ENCODE measurements at places on chromosomes 2 and 18.

GRCh38 chr18:31562726-31563125 lies 29.0 kb upstream of the TTR start:
- no peak for DNase-seq

DNA sequence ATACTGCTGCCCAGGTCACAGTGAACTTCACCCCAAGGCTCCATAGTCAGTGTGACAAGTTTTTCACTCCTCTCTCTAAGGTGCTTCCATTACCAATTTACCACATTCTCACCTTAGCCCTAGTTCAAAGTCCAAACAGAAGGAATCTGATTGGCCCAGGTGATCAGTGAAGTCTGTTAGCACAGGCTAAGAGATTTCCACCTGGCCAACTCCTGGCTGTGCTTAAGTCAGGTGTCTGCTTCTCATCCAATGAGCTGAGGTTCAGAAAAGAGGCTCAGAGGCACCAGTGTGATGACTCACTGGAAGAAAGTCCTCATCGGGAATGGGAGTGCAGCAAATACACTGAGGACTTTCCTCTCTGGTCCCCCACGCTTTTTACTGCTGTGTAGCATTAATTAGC lies 164.4 kb upstream of the MGAT5 start:
- no peak for DNase-seq

DNA sequence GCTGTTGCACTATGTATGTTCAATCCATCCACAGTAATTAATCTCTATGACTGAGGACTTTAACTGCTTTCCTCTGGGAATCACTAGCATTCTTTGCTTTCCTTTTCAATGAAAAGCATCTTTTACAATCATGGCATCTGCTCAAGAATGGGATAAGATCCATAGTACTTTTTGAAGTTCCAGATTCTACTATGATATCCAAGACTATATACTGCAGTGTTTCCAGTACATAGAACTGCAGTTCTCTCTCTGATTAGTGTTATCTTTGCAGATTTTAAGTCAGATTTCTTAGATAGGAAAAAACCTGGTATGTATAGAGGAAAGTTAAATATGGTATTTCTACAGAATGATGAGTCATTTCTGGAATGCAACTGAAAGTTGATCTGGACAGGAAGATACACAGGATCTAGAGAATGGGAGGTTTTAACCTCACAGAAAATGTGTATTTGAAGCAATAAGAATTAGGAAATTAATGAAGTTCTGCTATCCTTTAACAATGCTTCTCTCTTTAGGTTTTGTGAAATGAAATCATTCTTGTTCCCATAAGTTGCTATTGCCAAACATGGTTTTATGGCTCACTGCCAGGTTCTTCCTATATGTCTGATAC lies 670.7 kb downstream of the ERBB4 start:
- peak; percentile 8 for DNase-seq

- no peak for DNase-seq
These were observed 15.8 kb downstream of the ERLEC1 start for GRCh38 chr2:53802617-53803151.

DNA sequence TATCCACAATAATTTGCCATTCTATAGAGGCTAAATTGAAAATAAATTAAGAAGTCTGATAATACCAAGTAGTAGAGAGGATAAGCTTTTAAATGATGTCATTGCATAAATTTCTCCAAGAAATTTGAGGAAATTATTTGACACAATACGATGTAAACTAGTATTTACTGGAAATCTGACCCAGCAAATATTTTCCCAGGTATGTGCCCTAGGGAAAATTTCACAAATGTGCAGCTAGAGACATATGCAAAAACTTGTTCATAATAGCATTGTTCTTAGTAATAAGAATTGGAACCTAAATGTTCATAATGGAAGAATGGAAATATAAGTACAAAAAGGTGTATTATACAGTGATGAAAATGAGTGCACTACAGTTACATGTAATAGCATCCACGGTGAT lies 888.8 kb upstream of the SOX11 start:
- no peak for DNase-seq

- no peak for DNase-seq
These were observed 271.8 kb upstream of the HS6ST1 start for GRCh38 chr2:128590309-128591021.

DNA sequence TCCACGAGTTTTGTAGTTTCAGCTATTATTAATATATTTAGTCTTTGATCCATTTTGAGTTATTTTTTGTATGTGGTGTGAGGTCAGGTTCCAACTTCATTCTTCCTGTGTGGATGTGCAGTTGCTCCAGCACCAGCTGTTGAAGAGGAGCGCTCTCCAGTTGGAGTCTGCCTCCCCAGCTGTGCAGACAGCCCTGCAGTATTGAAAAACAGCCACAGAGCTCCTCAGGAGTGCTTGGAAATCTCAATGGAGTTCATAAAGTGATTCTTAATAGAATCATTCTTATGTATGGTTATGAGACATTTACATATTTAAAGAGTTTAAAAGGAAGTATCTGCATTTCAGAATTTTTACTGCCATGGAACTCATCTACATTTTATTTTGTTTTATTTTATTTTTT lies 17.3 kb downstream of the DGKD start:
- DNase-seq = no peak

DNA sequence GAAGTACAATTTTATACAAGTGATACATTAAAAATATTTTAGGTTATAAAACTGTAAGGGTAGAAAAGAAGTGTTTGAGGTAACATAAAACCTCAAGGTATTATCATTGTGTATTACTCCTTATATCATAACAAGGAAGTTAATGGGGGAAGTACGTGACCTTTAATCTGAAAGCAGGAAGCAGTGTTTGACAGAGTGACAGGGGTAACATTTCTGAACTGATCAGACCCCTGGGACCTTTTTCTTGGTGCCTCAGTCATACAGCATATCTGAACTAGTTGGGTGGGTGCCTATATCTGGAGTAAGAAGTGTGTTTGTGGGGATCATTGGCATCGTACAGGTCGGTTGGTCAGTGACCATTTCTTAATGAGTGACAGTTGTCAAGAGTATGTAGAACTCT lies 43.0 kb downstream of the MALT1 start:
- DNase-seq = no peak

GRCh38 chr18:22282311-22283115 lies 113.1 kb downstream of the GATA6 start:
- no peak for DNase-seq

DNA sequence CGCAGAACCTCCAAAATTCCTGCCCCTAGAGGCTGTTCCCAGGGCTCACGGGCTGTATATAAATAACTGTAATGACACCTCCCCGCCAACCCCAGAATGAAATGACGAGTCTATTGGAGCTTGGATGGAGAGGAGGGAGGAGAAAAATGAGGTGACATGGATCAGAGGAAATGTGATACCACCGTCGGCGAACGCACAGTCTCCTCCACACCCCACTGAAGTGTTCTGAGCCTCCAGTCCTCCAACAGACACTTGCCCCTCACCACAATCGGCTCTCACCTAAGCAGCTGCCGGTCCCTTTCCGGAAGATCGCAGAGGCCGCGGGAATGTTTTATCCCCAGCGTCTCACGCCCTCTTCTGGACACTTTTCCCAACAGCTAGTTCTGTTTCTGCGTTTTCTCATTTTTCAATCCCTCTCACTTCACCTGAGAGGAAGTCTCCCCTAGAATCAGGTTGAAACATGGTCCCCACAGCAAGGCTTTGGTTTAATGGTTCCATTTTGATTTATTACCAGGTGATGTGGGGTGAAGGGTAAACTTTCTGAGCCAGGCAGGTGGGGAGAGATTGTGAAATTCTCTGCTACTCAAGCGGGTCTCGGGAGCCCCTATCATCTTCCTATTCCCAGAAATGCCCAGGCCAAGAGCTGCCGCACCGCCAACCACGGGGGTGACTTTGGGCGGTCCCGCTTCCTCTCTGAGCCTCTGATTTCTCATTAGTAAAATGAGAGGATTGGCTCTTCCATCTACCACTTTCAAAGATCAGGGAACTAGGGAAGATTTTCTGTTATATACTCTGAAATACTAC lies 9.1 kb upstream of the MYO5B start:
- DNase-seq = peak; percentile 53

DNA sequence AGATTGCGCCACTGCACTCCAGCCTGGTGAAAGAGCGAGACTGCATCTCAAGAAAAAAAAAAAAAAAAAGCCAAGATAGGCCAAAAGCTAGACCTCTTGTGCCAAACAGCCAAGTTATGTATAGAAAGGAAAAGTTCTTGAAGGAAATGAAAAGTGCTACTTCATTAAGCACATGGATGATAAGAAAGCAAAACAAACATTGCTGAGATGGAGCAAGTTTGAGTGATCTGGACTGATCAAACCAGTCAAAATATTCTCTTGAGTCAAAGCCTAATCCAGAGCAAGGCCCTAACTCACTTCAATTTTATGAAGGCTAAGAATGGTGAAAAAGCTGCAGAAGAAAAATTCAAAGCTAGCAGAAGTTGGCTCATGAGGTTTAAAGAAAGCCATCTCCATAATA lies 28.1 kb upstream of the TANC1 start:
- DNase-seq = no peak

- DNase-seq = no peak
These were observed 215.3 kb upstream of the SETBP1 start for GRCh38 chr18:44465381-44465841.

DNA sequence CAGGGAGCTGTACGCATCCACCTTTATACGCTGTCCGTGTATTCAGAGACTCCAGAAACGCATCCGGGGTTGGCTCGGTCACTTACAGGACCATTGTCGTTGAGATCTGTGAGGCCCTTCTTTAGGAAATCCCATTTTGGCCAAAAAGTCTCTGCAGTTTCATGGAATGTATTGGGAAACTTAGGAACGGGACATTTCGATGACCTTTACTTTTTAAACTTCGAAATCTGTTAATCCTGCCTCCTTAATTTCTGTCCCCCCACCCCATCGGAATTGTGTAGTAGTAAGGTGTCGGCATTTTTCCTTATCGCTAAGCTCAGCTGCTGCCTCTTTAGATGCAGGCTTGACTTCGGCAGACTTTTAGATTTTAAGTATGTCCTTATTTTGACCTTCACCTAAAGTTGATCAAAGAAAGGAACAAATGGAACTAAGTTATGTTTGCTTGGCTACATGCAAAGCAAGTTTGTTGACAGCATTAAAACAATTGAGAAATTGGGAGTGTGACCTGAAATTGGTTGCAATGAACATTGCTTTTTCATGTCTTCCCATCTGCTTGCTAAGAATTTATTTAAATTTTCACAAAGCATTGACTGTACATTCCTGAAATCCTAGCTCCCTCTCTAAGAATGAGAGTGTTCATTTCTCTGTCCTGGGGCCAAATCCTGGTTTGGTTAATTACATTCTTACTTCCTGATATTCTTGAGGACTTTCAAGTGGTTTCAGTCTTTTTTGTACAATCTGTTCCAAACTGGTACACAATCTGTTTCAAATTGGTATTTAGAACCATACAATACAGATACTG lies 884 bp upstream of the RAPH1 start:
- DNase-seq = peak; percentile 5

GRCh38 chr2:218872645-218873358 lies 7.8 kb upstream of the WNT10A start:
- DNase-seq = no peak

- DNase-seq = no peak
These were observed 638.6 kb downstream of the ERBB4 start for GRCh38 chr2:211900000-211900399.

GRCh38 chr2:211181626-211182025 lies 625.2 kb downstream of the CPS1 start:
- DNase-seq = no peak

DNA sequence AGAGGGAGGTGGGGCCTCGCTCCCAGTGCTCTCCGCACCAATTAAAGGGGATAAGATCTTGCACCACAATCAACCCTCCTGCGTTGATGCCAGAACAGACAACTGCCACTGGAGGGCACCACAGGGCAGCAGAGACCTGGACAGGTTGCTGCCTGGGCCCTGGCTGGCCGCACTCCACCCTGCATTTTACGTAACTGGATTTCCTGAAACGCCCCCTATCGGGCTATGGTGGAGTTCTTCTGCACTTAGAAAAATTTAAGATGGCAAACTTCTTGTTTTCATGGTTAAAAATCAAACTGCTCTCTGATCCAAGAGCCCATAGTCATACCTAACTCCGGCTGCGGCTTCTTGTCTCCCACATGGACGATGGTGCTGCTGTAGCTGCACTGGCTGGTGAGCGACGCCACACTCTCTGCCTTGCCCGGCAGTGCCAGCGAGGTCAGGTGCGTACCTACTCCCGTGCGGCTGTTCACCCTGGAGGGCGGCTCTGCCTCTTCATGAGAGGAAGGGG lies 16.8 kb upstream of the HES6 start:
- no peak for DNase-seq

GRCh38 chr18:13268158-13269012 lies 49.8 kb downstream of the LDLRAD4 start:
- no peak for DNase-seq

GRCh38 chr2:158600155-158600802 lies 143.5 kb downstream of the PKP4 start:
- DNase-seq = no peak

- DNase-seq = no peak
These were observed 96.2 kb upstream of the CTDP1 start for GRCh38 chr18:79583426-79583825.

GRCh38 chr2:133675-134593 lies 87.6 kb upstream of the FAM110C start:
- no peak for DNase-seq

GRCh38 chr2:206881708-206882410 lies 57.5 kb upstream of the CPO start:
- no peak for DNase-seq

DNA sequence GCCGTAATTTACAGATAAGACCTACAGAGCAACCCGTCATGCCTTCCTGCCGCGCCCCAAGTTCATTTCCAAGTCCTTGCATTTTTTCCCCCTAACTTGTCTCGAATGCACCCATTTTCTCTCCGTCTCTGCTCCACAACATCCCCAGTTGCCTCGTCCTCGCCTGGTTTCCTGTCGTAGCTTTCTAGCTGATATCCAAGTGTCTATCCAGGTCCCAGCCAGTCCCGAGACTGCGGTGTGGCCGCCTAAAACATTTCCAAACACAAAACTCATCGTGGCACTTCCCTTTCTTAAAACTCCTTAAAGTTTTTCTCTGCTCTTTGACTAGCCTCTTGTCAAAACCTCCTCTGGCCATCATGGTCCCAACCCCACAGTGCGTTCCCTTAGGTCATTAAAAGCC lies 1.2 kb upstream of the BARD1 start:
- no peak for DNase-seq

- no peak for DNase-seq
These were observed 42.3 kb upstream of the NETO1 start for GRCh38 chr18:72910045-72910444.

GRCh38 chr2:64644458-64645382 lies 9.0 kb downstream of the SERTAD2 start:
- peak; percentile 88 for DNase-seq
